ENCODE measurements at places on chromosomes 2 and 18. TPM values are rescaled to one million over a fixed set of nuclear protein-coding genes. Genes with fewer than 3 reads are reported as not detected.

- DNase-seq: no peak
Observed at GRCh38 chr2:5945742-5946141, 253.6 kb downstream of the SOX11 start.

- DNase-seq: no peak
Observed at GRCh38 chr2:222688917-222689316, 17.5 kb downstream of the MOGAT1 start.

DNA sequence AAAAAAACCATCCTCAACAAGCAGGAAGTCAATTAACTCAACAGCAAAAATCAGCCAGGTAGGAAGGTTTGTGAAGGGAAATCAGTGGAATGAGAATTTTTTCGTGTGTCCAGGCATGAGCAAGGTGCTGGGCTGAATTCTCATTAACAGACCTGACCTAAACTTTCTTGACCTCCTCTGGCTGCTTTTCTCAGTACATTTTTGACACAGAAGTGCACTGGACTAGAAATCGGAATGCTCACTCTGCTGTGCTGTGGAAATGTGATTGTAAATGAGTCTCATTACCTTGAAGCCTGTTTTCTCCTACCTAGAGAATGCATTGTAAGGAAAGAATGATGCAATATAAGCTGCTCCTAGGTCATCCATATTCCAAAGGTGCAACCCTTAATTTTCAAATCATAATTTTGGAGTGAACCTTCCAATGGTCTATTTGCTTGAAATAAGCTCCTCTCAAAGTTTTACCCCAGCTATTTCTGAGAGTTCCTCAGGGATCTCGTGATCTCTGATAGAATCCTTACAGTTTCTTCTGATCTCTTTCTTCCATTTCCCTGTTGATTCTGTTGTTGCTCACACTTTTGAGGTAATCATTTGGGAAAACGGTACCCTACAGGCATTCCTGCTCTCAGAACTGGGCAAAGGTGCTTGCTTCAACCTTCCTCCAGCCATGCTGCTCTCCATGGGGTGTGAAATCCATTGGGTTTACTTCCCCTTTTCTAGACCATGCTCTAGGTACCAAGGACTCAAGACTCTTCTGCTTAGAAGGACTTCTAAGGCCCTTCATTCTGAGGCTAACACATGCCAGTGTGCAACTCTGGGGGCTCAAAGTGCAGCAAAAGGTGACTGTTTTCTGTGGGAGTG is 104.9 kb upstream of the ITPRID2 start:
- no peak for DNase-seq

The DHRS9 gene
- total RNA-seq: 0.59 TPM

GRCh38 chr2:229974266-229974665 is 52.0 kb downstream of the FBXO36 start:
- DNase-seq: no peak

DNA sequence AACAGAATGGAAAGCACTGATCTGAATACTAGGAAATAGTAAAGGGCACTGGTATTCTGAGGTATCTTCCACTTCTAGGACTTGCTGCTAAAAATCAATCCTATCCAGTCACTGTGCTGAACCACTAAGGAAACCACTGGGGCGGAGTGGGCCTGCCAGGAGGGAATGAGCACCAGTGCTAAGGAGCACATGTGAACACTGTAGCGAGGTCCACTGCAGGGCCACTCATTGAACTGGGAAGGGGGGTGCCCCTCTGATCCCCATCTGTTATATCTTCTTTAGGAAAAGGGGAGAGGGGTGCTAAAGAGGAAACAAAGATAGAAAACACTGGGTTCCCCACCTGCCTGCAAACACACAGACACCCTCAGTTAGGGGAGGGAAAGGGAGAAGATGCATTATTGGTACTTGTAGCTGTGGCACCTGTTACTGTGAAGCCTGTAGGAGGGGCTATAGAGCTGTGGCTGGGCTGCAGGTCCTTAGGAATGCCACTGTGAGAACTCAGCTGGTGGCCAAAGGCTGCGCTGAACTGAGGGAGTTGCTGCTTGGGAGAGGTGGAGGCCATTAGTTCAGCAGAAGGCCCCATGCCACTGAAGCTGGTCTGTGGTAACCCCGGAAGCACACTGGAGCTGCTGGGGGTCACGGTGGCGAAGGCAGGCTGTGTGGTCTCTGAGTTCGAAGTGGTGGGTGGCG is 81.8 kb downstream of the INO80D start:
- DNase-seq: no peak

The MRPL53 gene
- total RNA-seq: 37.7 TPM

- DNase-seq: no peak
Observed at GRCh38 chr2:234633581-234634230, 136.8 kb upstream of the ARL4C start.

DNA sequence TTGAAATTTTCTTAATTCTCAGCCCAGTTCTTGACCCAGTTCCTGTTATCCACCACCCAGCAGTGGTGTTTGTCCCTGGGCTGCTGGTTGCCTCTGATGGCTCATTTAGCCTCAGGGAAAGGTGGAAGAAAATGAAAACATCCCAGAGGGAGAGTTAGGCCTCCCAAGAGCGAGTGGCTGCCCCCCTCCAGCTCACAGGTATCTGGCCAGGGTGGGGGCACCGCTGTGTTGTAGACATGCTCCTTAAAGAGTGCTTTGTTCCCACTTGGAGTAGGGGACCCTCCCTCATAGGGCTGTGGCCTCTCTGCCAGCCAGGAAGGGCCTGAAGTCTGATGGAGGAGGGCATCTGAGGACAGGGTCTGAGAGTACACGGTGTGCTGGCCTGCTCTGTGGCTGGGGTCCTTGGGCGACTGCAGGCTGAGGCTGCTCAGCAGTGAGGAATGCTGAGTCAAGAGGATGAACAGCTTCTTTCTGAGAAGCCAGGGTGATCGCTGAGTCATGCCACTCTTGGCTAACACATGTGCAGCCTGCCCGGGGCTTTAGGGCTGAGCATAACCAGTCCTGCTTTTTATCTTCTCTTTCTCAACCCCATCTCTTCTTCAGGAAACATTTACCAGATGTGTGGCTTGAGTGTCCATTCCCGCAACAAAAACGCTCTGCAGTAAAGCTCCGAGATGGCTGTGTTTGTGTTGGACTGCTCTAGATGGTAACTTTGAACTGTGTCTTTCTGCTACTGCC is 72.3 kb downstream of the IL1R2 start:
- peak; percentile 85 for DNase-seq

- DNase-seq: no peak
Observed at GRCh38 chr2:59936048-59936447, 617.4 kb downstream of the BCL11A start.

- DNase-seq: no peak
Observed at GRCh38 chr2:149001496-149001895, 37.0 kb upstream of the LYPD6B start.

DNA sequence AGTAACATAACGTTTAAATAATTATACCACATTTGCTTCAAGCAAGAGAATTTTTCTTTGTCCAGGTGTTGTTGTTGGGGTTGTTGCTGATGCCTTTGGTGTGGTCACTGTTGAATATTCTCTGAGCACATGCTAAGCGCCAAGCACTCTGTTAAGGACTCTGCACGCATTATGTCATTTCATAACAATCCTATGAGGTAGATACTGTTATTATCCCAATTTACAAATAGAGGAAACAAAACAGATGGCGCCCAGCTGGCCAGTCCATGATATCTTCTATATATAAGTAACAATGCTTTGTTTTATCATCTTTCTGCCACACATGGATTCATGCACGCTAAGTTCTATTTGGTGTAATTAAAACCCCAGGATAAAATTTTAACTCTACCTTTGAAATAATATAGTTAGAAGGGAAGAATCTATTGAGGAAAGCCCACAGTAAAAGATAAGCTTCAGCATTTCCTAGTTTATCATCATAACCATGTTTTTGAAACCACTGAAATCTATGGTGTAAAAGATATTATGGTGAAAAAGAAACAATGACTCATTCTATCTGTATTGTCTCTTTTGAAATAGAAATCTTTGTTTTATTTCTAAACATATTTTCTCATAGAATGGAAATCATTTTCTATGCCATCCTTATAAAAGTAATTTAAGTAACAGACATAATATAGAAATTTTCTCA is 199.7 kb downstream of the PID1 start:
- no peak for DNase-seq

DNA sequence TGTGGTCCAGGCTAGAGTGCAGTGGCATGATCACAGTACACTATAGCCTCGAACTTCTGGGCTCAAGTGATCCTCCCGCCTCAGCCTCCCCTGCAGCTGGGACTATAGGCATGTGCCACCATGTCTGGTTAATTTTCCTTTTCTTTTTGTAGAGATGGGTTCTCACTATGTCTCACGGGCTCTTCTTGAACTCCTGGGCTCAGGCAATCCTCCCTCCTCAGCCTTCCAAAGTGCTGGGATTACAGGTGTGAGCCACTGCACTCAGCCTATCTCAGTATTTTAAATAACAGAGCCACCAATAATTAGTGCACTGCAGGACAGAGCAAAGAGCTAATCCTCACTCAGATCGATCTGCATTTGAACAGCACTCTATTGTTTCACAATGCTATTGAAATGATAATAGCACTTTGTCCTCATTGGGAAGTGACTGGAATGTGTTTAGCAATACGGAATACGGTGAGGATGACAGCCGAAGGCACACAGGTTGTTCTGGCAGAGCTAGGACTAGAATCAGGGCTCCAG is 335.9 kb downstream of the DLGAP1 start:
- DNase-seq: no peak

The CCDC178 gene
- 2.4 TPM for total RNA-seq

The TUBA4B gene
- not detected for total RNA-seq

The IMMT gene
- total RNA-seq: 43.7 TPM

DNA sequence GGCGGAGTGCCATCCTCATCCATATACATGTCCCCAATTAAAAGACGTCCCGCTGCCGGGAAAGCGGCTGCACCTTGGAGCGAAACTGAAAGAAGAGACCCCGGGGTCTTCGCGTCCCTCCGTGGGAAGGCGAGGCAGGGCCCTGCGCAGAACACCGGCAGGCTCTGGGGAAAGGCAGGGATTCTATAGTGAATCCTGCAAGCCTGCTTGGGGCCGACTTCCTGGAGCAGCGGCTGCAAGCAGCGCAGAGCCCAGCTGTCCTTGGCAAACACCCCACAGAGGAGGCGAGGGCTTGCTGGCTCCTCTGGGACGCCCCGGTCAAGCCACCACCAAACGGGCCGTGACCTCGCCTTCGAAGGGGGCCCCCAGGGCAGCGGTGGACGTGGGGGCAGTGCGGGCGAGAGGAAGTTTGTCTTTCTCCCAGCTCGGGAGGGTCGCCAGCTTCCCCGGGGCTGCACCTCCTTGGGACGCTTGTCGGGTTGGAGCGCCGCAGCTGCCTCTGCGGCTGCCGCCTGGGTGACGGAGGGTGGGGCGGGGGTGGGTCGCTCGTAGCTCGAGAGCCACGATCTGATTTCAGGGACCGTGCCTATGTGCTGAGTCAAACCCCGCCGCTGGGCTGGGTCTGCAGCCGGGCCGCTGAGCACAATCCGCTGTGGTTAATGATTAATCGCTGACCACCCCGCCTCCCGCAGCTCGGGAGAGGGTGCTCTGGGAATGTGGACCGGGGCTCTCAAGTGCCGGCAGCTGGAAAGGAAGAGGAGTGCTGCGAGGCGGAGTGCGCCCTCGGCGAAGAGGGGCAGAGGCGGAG is 486 bp upstream of the GPR39 start:
- DNase-seq: no peak

DNA sequence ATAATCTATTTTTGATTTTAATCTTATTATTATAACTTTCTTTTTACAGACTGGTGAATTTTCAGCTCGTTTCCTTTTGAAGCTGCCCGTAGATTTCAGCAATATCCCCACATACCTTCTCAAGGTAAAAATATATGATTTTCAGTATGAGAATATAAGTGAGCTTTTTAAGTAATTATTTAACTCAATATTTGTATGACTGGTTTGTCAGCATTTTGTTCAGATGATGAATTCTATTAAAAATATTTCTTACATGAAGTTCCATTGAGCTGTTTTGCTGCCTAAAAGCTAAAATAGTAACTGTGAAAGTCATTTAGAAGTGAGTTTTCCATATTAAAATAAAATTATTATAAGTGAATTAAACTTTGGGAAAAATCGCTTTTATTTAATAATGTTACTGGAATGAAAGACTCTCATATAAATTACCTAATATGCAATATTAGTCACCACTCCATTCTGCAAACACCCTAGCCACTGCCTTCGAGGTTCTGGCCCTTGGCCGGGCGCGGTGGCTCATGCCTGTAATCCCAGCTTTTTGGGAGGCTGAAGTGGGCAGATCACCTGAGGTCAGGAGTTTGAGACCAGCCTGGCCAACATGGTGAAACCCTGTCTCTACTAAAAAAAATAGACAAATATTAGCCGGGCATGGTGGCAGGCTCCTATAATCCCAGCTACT is 155.3 kb downstream of the BABAM2 start:
- no peak for DNase-seq

The LYPD6 gene
- total RNA-seq: 7.1 TPM

GRCh38 chr2:42722320-42723190 is 41.4 kb downstream of the OXER1 start:
- DNase-seq: peak; percentile 58

DNA sequence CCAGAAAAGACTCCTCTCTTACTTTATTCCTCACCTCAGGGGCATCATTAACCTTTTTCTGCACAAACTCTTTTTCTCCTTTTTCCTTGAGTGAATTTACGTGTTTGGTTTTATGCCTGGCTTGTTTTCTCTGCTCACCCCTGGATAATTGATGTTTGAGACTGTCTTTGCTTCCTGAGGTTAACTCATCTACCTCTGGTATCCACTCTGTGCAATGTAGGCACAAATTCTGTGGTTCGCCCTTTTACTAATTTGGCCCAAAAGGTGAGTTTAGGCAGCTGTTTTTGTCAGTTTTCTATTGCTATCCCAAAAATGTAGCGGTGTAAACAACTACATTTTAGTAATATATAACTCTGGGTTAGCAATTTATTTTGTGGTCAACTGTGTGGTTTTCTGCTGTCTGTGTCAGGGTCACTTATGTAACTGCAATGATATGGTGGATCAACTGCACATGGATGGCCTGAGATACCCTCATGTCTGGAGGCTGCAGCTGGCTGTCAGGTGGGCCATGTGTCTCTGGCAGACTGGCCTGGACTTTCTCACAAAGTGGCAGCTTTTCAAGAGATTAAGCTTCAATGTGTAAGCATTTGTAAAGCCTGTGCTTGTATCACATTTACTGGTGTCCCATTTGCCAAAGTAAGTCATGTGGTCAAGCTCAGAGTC is 329.7 kb downstream of the FSIP2 start:
- no peak for DNase-seq

The MGAT5 gene
- 45.9 TPM for total RNA-seq

- DNase-seq: no peak
Observed at GRCh38 chr2:37355735-37356134, 11.3 kb downstream of the QPCT start.

DNA sequence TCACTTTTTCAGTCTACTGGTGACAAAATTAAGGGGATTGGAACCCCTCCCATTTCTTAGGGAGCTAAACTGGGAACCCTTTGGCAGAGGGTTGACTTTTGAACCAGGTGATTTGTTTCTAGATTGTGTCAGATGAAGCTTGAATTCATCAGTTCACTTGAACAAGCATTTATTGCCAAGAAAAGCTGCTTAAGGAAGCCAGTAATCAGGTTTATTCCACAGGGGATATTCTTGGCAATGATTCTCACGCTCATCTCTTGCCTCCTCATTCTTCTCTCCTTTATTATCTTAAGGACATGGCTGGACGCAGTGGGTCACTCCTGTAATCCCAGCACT is 101.0 kb downstream of the ALPK2 start:
- no peak for DNase-seq

- no peak for DNase-seq
Observed at GRCh38 chr18:40874233-40874632, 1080.8 kb upstream of the PIK3C3 start.

GRCh38 chr18:10860928-10861327 is 288.4 kb downstream of the PIEZO2 start:
- no peak for DNase-seq

All from tibial nerve (tissue), 4 donors.